ENCODE measurements at places on chromosomes 5 and 9. TPM values are rescaled to one million over a fixed set of nuclear protein-coding genes. Genes with fewer than 3 reads are reported as not detected.

Gene C5orf58
- total RNA-seq, result 0.52 TPM

- DNase-seq, result no peak
Observed at GRCh38 chr9:38415856-38416255, 8.4 kb downstream of the IGFBPL1 start.

DNA sequence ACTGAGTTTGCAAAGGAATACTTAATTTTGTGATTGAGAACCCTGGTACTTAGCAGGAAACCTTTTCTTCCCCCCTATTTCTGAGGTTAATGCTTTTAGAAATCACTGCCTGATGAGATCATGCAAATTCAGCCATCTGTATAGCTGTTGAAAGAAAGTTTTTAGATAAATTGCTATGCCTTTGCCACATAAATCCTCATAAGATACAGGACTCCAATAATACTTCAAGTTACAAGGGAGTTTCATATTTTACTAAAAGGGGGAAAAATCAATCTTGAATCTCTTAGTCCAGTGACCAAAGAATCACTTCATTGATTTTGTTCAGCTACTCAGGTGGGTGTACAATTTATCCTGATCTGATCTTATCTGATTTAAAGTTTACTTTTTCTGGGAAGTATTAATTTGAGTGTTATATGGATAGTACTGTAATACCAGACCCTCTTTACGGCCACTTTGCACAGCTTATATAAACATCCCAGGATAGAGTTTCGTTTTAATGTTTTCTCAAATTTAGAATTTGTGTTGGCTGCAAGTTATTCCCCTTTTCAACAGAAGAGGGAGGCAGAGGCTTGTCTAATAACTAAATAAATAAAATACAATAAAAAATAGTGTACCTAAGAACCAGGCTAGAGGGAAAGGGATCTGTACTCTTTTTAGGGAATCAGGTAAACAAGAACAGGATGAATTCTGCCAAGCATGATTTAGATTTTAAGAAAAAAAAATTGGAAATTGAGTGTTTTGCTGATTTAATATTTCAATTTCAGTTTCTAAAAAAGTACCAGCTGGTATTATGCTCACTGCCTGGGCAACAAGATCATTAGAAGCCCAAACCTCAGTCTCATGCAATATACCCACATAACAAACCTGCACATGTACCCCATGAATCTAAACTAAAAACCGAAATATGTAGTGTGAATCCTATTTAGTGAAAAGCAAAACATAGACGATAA, 69.1 kb downstream of the PSAT1 start:
- no peak for DNase-seq

GRCh38 chr9:97309260-97309659, 1.8 kb downstream of the CCDC180 start:
- DNase-seq, result no peak

Gene CCDC180
- 4.0 TPM for total RNA-seq

Gene TMED7
- 140 TPM for total RNA-seq

Gene ZNF300
- 5.0 TPM for total RNA-seq

Gene BTNL3
- total RNA-seq, result 0.09 TPM

Gene CTSV
- 2.5 TPM for total RNA-seq

DNA sequence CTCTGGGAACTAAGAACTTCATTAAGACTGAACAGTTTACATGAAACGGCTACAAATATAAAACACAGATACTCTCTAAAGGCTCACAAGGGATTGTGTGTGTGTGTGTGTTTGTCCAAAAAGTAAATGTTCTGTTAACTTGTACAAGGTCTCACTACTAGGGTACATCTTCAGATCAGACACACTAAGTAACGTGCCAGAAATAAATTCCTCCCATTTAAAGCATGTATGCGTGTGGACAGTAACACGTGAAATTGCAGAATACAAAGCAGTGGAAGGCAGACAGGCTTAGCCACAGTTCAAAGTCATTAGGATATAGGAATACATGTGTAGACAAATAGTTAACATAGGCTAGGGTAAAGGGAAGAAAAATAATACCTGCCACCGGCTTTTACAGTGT, 1.8 kb downstream of the BNC2 start:
- no peak for DNase-seq

All from mucosa of gallbladder (tissue), 1 donor.